Stimulated activated CD8-positive, alpha-beta memory T cell treated with anti-CD3 and anti-CD28 coated beads, Interleukin-4, amount 100 ng/mL, for 4 hours (primary cell): ENCODE measurements at places on chromosomes 1 and 21.

DNA sequence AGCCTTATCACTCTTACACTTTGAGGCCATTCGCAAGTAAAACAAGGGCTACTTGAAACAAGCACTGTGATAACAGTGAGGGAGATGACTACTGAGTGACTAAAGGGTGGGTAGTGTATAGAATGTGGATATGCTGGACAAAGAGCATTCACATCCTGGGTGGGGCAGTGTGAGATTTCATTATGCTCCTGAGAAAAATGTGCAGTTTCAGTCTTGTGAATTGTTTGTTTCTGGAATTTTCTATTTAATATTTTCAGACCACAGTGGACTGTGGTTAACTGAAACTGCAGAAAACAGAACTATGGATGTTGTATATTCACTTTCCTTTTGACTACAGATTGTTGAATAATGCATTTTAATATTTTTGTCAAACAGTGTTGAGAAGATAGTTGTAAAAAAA lies 25.1 kb upstream of the B3GALT2 start:
- no peak for DNase-seq

DNA sequence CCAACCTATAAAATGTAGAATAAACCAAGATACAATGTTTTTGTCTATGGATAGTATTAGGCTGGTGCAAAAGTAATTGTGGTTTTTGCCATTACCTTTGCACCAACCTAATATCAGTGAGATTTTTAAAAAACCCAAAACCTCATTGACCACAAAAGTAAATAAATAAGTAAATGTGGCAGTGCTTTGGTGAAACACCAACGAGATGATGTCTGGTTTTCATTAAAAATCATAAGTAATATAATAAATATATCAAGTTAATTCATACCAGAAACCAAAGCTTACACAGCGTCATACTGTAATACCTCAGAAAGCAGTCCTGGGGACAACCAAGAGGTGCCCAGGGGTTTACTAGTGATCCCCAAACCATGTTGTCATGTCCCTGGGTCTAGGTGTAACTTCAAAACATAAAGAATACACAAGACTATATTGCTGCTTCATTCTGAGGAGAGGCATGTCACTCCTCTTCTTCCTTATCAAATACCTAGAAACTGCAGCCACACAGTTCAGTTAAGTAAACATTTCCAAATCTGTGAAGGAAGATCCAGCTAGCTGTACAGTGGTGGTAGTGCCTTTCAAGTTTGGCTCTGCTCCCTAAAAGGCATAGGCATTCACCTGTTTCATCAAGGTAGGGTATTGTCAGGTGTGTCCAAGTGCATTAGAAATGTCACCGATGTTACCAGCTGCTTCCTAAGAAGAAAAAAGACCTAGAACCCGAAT lies 51.6 kb upstream of the ZC3H11B start:
- DNase-seq = no peak

GRCh38 chr1:166676981-166677380 lies 162.3 kb upstream of the POGK start:
- DNase-seq = no peak

DNA sequence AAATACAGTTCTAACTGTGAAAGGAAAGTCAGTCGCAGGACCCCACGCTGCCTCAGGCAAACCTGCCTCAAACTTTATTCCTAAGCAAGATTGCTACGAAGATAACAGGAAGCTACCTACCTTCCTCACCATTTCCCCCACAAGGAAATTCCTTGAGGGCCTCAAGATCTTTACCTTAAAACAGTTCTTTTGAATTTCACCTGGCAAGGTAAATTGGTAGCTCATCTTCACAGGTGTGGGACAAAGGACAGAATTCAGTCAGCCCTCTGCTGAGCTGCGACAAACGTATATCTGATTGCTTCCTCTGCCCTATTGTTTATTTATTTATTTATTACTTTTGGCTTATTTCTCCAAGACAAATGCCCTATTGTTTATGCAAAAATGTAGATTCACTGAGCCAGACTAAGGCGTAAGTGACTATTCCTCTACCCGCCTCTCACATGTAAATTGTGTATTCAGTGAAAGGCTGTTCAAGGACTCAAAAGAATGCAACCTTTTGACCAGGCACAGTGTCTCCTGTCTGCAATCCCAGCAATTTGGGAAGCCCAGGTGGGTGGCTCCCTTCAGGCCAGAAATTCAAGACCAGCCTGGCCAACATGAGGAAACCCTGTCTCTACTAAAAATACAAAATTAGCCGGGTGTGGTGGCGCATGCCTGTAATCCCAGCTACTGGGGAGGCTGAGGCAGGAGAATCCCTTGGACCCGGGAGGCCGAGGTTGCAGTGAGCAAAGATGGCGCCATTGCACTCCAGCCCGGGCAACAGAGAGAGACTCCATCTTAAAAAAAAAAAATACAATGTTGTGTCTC lies 17.3 kb upstream of the PKNOX1 start:
- DNase-seq = no peak

- DNase-seq = no peak
Measured at GRCh38 chr1:202131956-202132821, 9.5 kb downstream of the GPR37L1 start.
